Vagina (tissue), 2 donors: ENCODE measurements at places on chromosomes 4 and X. TPM values are rescaled to one million over a fixed set of nuclear protein-coding genes. Genes with fewer than 3 reads are reported as not detected.
A peak's percentile ranks its signal among the peaks of the same experiment; 100 is the strongest.

The DMP1 gene
- not detected for total RNA-seq

The GDI1 gene
- 116 TPM for total RNA-seq

The ARHGAP36 gene
- 2.0 TPM for total RNA-seq

The NAP1L2 gene
- total RNA-seq = 4.7 TPM

The MAML3 gene
- 16.2 TPM for total RNA-seq

The RASGEF1B gene
- total RNA-seq = 13.5 TPM

The GPR173 gene
- total RNA-seq = 2.2 TPM

The PAGE2 gene
- total RNA-seq = not detected

The HHIP gene
- total RNA-seq = 0.25 TPM

The MAOA gene
- total RNA-seq = 102 TPM

The AFF2 gene
- total RNA-seq = 0.74 TPM

The PCSK1N gene
- 15.0 TPM for total RNA-seq

The ADGRL3 gene
- 16.9 TPM for total RNA-seq

DNA sequence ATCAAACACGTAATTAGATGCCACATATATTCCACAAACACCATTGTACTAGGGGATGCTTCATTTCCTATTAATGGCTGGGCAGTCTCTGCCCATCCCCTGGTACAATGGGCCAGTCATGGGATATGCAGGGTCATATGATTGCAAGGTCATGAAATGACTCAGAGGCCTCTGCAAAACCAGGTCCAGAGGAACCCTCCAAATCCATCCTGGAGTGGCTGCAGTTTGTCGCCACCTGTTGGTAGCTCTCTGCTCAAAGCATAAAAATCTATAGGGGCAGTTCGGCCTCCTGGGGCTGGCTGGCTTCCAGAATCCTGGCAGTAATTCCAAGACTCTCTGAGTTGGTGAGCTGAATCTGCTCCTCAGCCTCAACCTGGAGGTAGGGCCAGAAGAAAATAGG is 22.9 kb upstream of the PUDP start:
- H3K4me1 ChIP-seq = no peaks in the 10 kb centered on the region
- no peak for DNase-seq
- H3K36me3 ChIP-seq = no peaks in the 10 kb centered on the region
- H3K27me3 ChIP-seq = no peaks in the 10 kb centered on the region

DNA sequence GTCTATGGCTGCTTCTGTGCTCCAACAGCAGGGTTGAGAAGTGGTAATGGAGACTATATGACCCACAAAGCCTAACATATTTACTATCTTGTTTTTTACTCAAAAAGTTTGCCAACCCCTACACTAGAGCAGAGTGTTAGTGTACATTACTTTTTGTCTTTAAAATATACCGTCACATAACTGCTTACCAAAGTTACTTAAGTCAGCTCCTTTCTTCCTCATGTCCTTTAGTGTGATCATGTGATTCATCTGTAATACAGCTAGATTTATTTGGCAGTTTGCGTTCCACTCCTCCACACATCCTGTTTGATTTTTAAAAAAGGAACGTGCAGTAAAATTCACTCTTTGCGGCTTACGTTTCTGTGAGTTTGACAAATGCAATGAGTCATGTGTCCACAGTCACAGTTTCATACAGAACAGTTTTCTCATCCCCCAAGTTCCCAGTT is 162.4 kb upstream of the GPRIN3 start:
- DNase-seq = no peak
- no peaks in the 10 kb centered on the region for H3K36me3 ChIP-seq
- peaks cover 8% of the 10 kb centered on the region for H3K4me1 ChIP-seq
- H3K27me3 ChIP-seq = no peaks in the 10 kb centered on the region
- no peak overlapping the region for H3K4me3 ChIP-seq

DNA sequence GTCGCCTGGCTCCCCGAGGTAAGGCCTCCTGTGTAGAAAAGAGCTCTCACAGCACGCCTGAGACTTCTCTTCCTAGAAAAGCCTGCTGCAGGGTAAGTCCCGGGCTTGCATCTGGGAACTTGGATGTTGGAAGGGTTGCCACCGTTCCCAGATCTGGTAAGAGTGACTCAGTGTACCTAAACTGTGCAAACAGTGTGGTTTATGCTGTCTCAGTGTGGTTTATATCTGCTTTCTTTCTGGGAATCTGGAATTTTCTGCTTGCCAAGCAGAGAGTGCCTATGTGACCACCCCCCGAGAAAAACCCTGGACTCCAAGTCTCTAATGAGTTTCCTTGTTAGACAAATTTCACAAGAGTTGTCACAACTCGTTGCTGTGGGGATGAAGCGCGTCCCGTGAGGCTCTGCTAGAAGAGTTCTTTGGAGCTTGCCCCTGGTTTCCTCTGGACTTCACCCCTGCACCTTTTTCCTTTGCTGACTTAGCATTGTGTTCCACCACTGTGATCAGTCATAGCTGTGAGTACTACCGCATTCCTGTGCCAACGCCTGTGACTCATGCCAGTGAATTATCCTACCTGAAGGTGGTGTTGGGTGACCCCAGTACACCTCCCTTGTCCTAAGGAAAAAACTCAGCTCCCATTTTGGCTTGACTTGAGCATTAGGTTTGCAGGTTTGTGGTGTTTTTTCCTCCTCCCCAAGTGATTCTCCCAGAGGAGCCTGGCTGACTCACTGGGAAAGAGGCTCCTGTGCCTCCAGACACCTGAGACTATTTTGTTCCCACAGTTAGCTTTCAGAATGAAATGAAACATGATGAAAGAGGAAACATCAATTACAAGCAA is 14.5 kb downstream of the SLC2A9 start:
- H3K27me3 ChIP-seq = no peaks in the 10 kb centered on the region
- peaks cover 37% of the 10 kb centered on the region for H3K4me1 ChIP-seq
- H3K27ac ChIP-seq = peak overlapping the region; percentile 57
- no peaks in the 10 kb centered on the region for H3K36me3 ChIP-seq
- no peak overlapping the region for H3K4me3 ChIP-seq

GRCh38 chr4:175874306-175874705 is 62.2 kb upstream of the GPM6A start:
- H3K4me1 ChIP-seq = no peaks in the 10 kb centered on the region
- H3K27me3 ChIP-seq = no peaks in the 10 kb centered on the region
- H3K27ac ChIP-seq = no peak overlapping the region
- H3K4me3 ChIP-seq = no peak overlapping the region
- DNase-seq = no peak

DNA sequence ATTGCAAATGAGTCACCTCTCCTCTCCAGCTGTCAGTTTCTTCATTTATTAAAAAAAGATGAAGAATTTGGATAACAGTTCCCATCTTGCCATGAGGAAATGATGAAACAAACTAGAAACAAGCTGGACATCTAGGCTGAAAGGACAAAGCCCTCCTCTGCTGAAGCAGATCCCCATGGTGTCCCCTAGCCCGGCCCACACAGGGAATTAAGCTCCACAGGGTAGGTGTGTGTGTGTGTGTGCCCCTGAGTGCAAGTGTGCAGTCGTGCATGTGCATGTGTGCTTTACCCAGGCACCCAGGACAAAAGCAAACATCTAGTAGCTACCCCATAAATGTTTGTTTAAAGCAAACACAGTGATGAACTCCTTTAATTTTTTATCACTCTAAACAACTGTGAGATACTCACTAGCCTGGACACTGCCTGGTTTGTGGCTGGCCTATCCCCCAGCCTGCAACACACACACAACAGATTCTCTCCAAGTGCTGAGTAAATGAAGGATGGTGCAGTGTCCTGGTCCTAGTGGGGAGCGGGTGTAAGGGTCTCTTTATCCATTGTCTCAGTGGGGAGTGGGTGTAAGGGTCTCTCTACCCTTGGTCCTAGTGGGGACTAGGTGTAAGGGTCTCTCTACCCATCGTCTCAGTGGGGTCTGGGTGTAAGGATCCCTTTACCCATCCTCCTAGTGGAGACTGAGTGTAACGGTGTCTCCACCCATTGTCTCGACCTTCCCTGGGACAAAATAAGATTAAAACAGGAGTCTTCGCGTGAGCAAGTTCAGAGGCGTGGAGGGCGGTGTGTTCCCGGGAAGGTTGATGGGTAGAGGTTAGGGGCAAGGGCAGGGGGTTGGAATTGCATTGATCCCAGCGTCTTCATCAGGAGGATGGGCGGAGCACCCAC is 688 bp upstream of the EVC start:
- no peaks in the 10 kb centered on the region for H3K27me3 ChIP-seq
- no peaks in the 10 kb centered on the region for H3K36me3 ChIP-seq
- DNase-seq = no peak
- peak overlapping the region; percentile 62 for H3K4me3 ChIP-seq

DNA sequence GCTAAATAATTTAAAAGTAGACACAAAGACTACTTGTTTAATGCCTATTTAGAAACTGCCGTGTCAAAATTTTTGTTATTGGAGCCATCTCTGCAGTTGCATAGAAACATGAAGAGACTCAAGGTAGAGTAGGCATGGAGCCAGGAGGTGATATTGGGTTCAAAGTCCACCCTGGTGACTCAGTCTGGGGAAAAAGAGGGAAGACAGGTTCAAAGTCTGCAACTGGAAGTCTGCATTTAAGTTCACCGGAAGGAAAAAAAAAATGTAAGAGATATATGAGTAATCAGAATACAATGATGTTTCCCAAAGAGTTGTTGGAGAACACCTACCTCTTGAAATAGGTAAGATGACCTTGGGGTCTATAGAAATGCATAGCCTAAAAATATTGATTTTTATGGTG is 67.4 kb upstream of the QRFPR start:
- H3K36me3 ChIP-seq = no peaks in the 10 kb centered on the region
- DNase-seq = no peak
- no peak overlapping the region for H3K27ac ChIP-seq
- H3K4me3 ChIP-seq = no peak overlapping the region

- no peaks in the 10 kb centered on the region for H3K27me3 ChIP-seq
- no peak overlapping the region for H3K4me3 ChIP-seq
- no peak for DNase-seq
- no peaks in the 10 kb centered on the region for H3K4me1 ChIP-seq
- H3K27ac ChIP-seq = no peak overlapping the region
- H3K36me3 ChIP-seq = no peaks in the 10 kb centered on the region
Measured at GRCh38 chr4:181688432-181688831, 554.8 kb upstream of the TENM3 start.

GRCh38 chrX:118259213-118259612 is 86.7 kb upstream of the WDR44 start:
- H3K4me3 ChIP-seq = no peak overlapping the region
- no peaks in the 10 kb centered on the region for H3K36me3 ChIP-seq
- H3K27ac ChIP-seq = no peak overlapping the region
- no peaks in the 10 kb centered on the region for H3K4me1 ChIP-seq

DNA sequence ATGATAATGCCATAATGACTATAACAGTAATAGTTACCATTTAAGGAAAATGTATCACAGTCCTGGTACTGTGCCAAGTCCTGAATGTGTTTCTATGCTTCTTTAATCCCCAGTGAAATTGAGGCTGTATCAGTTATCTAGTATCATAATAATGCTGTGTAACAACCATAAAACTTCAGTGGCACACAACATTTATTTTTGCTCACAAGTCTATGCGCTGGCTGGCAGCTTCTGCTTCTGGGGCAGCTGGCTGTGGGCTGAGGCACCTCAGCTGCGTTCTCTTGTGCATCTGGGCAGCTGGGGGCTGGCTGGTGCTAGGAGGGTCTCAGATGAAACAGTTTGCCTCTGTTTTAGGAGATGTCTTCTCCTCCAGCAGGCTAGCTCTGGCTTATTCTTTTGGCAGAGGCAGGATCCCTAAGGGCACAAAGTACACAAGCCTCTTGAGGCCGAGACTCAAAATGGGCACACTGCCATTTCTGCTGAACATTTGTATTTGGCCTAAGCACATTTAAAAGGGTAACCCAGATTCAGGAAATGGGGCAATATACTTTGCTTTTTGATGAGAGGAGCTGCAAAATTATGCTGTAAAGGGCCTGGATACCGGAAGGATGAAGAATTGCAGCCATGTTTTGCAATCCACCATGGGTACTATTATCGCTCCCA is 62.6 kb upstream of the DHX15 start:
- H3K27me3 ChIP-seq = no peaks in the 10 kb centered on the region
- DNase-seq = peak; percentile 22
- H3K4me1 ChIP-seq = no peaks in the 10 kb centered on the region
- no peaks in the 10 kb centered on the region for H3K36me3 ChIP-seq

DNA sequence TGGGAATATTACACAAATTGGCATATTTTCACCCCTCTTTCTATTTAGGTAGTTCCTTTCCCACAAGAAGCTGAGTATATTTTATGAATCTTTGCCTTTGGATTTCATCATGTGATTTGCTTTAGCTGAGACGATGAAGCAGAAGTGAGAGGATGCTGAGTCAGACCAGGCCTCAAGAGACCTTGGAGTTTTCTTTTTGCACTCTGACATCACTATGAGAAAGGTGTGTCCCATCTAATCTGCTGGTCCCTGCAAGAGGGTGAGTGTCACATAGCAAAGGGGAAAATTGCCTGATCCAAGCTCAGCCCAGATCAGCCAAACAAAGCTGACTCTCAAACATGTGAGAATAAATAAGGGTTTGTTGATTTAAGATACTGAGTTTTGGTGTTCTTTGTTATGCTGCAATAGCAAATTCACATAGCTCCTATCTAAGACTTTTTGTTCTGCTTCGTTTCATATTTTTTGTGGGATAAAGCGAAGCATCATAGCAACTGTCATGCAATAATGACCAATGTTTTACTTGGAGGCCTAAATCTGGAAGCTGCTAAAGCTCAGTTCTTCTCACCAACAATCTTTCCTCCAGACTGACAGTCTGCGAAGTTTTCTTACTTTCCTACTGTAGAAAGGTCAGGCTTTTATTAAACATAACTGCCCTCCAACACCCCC is 176.9 kb downstream of the PDHA2 start:
- no peak overlapping the region for H3K4me3 ChIP-seq
- H3K36me3 ChIP-seq = no peaks in the 10 kb centered on the region
- no peaks in the 10 kb centered on the region for H3K4me1 ChIP-seq

DNA sequence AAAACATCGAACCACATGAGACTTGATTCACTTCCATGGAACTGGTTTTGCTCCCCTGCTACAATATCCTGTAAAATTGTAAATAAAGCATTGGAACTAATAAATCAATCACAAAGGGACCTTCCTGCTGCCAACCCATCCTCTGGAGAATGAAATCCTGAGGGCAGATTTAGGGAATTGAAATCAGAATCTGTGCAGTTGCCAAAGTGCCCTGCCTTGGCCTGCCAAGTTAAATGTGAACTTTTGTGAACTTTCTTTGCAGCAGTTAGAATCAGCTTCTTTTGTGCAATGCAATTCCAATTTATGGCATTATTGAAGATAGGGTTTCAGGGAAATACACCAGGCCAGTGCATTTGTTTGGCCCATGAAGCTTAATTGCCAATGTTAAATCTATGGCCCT is 263.1 kb downstream of the PTTG2 start:
- no peaks in the 10 kb centered on the region for H3K36me3 ChIP-seq
- H3K4me1 ChIP-seq = peaks cover 21% of the 10 kb centered on the region
- H3K27ac ChIP-seq = peak overlapping the region; percentile 31
- no peak for DNase-seq
- no peaks in the 10 kb centered on the region for H3K27me3 ChIP-seq

GRCh38 chrX:132216806-132217202 is 2.4 kb downstream of the RAP2C start:
- H3K36me3 ChIP-seq = no peaks in the 10 kb centered on the region
- peak overlapping the region; percentile 93 for H3K27ac ChIP-seq
- no peak for DNase-seq
- H3K4me1 ChIP-seq = peaks cover 17% of the 10 kb centered on the region
- no peaks in the 10 kb centered on the region for H3K27me3 ChIP-seq

GRCh38 chr4:135371137-135371536 is 1169.5 kb upstream of the PABPC4L start:
- no peak overlapping the region for H3K27ac ChIP-seq
- no peaks in the 10 kb centered on the region for H3K4me1 ChIP-seq
- no peaks in the 10 kb centered on the region for H3K27me3 ChIP-seq
- no peak overlapping the region for H3K4me3 ChIP-seq
- H3K36me3 ChIP-seq = no peaks in the 10 kb centered on the region

GRCh38 chr4:985123-985830 is 1.6 kb upstream of the IDUA start:
- no peak overlapping the region for H3K27ac ChIP-seq
- H3K36me3 ChIP-seq = no peaks in the 10 kb centered on the region
- H3K4me1 ChIP-seq = peaks cover 32% of the 10 kb centered on the region
- DNase-seq = no peak
